Germinal center (tissue), 1 donor: ENCODE measurements at places on chromosomes 7 and 10.

- DNase-seq = no peak
Observed at GRCh38 chr7:74334030-74334429, 44.8 kb downstream of the CLIP2 start.

- no peak for DNase-seq
Observed at GRCh38 chr10:132245056-132245455, 58.3 kb downstream of the DPYSL4 start.

DNA sequence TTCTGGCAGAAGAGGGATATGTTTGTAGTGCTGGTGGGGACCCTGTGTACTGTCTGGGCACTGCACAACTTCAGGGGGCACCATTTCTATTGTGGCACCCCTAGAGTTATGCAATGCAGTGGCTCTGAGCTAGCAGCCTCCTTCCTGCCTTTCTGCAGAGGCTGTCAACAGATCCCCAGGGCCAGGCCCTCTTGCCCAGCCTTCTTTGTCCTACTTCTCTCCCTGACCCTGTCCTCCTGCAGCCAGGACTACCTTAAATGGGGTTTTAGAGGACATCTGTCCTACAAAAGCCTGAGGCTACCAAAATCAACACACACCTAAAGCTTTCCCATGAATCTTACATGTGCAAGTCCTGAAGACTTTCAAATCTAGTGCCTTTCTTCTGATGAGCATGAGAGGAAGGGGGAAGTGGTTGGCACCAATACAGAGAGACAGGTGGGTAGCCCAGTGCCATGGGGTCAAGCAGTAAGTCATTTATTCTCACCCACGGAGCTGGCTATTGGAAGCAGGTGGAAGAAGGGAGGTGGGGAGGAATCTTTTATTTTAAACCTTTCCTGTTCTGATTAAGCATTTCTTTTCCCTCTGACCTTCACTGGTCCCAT, 2.4 kb downstream of the SPOCK2 start:
- DNase-seq = no peak

DNA sequence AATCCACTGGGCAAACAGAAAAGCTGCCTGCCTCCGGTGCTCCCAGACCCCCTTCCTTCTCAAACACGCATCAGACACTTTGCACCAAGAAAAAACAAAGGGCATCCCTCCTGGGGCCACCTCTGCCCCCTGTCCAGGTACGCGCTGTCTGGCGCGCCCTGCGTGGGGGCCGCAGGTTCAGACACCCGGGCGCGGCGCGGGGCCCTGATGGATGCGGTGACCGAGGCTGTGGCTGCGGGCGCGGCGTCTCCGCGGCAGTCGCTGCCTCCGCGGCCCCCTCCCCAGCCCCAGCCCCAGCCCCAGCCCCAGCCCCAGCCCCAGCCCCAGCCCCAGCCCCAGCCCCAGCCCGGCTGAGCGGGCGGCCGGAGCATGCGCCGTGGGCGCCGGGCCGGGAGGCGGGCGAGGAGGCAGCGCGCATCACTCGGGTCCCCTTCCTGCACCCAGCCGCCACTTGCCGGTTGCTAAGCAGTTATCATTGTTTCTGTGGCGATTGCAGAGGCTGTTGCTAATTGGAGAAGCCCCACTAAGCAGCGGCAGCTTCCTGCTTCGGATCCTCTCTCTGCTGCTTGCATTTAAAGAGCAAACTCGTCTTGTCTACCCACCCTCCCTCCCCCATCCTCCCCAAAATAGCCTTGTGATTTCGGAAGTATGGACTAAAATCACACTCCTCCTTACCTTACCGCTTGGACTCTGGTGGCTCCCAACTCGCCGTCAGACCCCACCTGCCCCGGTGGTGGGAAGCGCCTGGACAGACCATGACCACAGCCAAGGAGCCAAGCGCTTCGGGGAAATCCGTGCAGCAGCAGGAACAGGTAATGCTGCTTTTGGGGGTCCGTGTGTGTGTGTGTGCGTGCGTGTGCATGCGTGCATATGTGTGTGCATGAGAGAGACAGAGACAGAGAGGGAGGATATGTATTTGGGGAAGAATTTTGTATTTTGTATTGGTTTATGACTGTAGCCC, 252.8 kb downstream of the DPP6 start:
- DNase-seq = no peak
